ENCODE measurements at places on chromosomes 4 and X.

- no peak for DNase-seq
Measured at GRCh38 chr4:53889326-53890055, 174.9 kb downstream of the CHIC2 start.

DNA sequence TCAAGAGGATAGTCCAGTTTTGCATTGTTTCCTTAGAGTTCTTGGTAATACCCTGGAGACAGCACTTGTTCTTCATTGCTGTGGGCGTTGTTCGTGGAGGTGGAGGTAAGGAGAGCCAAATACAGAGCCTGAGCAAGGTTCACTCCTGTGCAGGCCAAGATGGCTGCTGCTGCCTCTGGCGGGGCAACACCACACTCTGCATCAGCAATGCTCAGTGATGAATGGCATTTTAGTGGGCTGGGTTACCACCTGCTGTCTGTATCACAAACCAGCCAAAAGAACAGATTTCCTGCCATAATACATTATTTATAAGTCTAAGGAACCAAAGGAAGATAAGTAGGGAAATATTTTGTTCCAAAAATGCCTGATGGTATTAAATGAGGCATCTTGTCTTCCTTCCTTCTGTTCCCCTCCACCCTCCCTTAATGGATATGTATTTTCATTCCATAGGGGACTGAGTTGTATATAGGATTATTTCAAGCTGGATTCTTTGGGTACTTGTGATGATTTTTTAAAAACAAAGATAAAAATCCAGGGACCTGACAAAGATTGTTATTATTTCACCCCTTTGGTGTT lies 61.6 kb upstream of the LIMCH1 start:
- no peak for DNase-seq

GRCh38 chr4:137740141-137740540 lies 207.8 kb upstream of the PCDH18 start:
- DNase-seq: no peak

DNA sequence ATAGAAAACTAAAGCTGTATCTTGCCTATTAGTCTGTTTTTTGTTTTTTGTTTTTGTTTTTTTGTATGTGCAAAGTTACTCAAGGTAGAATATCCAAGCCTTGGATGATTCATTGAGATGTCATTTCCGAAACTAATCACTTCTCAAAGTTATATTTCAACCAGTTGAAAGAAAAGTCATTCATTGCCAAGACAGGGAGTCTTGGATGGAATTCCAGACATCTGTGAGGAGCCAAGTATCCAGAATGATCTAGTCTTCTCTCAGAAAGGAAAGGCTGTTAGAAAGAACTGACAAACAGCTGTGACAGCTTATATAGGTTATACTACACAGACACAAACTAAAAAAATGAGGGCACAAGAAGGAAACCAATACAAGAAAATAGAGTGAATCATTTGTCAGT lies 141.1 kb upstream of the NDST3 start:
- peak; percentile 93 for DNase-seq

GRCh38 chr4:121154103-121154515 lies 10.0 kb downstream of the TNIP3 start:
- DNase-seq: no peak

- peak; percentile 50 for DNase-seq
Measured at GRCh38 chrX:13064599-13065143, 20.3 kb upstream of the FAM9C start.

DNA sequence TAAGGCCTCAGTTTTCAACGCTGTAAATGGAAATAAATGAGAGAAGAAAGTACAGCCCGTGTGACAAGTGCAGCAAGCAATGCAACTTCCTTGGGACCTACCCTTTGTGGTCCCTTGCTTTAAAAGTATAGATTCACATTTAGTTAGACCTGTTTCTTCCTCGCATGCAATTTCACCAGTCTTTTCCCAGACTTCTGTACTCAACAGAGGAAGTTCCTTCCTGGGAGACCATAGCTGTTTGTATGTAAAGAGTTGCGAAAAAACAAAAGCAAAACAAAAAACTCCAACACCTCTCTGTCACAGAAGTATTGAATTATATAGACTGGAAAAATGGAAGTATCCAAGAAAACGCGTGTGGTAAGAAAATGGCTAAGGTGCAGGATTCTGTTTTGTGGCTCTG lies 1.1 kb upstream of the IRF2 start:
- DNase-seq: no peak

- DNase-seq: no peak
Measured at GRCh38 chr4:36640876-36641275, 359.5 kb downstream of the DTHD1 start.

- DNase-seq: no peak
Measured at GRCh38 chrX:74526764-74527163, 87.7 kb downstream of the RLIM start.

GRCh38 chr4:153890761-153891160 lies 101.9 kb upstream of the SFRP2 start:
- no peak for DNase-seq

- peak; percentile 15 for DNase-seq
Measured at GRCh38 chr4:23937173-23937572, 47.3 kb upstream of the PPARGC1A start.

GRCh38 chr4:139986689-139987501 lies 167.1 kb downstream of the MAML3 start:
- no peak for DNase-seq

GRCh38 chrX:49003696-49004095 lies 1.6 kb upstream of the GRIPAP1 start:
- no peak for DNase-seq

- no peak for DNase-seq
Measured at GRCh38 chr4:181504924-181505323, 738.3 kb upstream of the TENM3 start.

DNA sequence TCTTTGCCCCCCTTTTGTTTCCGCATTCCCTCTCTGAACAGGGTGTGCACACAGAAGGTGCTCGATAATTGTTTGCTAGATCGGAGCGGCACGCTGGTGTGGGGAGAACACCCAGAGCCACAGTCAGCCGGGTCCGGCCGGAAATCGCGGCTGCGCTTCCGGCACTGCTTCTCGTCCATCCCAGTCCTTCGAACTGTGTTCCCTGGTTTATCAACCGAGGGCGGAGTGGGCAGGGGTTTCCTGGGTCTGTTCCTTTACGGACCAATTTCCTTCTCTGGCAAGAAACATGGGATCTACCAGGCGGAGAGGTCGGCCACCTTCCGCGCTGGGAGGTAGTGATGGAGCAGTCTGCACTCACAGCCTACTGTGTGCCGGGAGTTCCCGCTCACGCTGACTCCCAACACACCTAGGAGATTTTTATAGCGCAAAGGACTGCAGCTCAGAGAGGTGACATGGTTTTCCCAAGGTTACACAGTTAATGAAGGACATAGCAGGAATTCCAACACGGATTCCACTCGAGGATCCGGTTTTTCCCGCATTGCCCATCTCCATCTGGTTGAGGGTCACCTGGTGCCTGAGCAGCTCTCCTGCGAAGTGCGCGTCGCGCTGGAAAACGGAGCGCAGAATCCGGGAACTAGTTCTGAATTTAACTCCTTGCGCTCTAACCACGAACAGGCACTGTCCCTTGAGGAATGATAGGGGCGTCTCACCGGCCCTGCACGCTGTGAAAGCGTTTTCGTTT lies 6.8 kb downstream of the MSX1 start:
- no peak for DNase-seq

GRCh38 chr4:3364199-3364598 lies 71.4 kb downstream of the RGS12 start:
- DNase-seq: no peak

DNA sequence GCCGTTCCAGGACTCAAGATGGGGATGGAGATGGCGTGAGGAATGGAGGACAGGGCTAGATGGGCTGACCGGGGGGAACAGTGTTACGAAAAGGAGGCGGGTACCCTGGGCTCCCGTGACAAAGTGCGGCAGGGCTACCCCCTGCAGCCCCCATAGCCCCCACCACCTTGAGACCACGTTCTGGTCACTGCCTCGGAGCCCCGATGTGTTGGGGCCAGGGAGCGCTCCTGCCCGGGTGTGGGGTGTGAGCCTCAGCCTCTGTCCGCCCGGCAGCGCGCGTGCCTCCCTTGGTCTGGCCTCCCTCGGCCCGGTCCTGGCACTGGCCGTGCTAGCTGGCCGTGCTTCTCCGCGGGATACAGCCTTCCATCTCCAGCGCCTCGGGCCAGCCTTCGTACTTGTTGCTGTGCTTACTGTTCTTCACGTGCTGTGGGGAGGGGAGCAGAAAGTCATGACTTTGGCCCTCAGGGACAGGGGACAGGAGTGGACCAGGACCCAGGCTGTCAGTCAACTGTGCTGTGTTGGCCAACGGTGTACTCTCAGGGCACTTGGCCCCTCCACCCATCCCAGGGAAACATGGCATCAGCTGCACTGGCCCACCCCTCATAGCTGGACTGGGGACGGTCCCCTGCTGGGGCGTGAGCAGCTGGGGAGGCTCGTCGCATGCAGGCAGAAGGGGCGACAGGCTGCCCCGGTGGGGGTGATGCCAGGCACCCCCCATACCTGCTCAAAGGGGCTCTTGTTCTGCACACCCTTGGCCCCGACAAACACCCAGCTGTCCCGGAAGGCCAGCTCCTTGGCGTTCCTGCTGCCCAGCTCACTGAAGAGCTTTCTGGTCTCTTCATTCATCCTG lies 9.3 kb downstream of the FAM3A start:
- no peak for DNase-seq

- DNase-seq: peak; percentile 42
Measured at GRCh38 chr4:16194214-16194613, 32.1 kb downstream of the TAPT1 start.

- DNase-seq: no peak
Measured at GRCh38 chrX:79146640-79147390, 2.3 kb downstream of the GPR174 start.

DNA sequence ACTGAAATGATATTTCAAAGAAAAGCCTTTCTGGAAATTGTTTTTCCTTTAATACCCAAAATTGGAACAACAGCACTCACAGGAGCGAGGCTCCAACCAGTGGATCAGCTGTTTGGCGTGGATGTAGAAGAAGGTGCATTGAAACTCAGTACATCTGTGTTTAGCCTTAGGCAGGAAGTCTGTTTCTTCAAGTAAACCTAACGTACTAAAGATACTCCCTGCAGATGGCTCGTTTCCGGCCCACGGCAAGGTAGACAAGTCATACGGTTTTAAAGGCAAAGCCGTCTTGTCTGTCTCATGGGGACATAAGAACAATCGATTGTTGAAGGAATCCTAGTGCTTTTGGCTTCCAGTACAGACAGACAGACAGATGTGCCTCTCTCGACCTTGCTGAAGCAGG lies 50.0 kb upstream of the CLCN4 start:
- DNase-seq: no peak

DNA sequence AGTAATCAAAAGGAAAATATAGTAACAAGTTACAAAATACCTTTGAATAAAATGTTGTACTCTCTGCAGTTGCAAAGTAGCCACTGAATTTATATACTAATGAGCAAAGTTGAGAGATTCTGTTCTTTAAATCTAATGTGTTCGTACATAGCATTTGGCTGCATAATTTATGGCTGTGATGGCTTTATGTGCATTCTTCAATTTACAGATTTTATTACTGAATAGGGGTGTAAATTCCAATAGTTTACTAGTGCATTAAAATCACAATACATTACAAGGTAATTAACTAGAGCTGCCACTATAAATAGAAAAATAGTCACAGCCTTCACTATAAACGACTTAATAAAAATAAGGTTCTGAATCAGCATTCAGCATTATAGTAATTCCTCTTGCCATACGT lies 620.0 kb downstream of the ADGRL3 start:
- no peak for DNase-seq

- no peak for DNase-seq
Measured at GRCh38 chr4:6263526-6264224, 6.0 kb upstream of the WFS1 start.

- DNase-seq: no peak
Measured at GRCh38 chrX:143165778-143166177, 140.1 kb downstream of the SPANXN4 start.

GRCh38 chr4:85147481-85148076 lies 181.1 kb upstream of the WDFY3 start:
- DNase-seq: peak; percentile 69
